A549 (cell line): ENCODE measurements at places on chromosomes 16 and 17.

- DNase-seq = no peak
Observed at GRCh38 chr17:71115669-71115972, 946.3 kb downstream of the KCNJ2 start.

GRCh38 chr16:49578018-49578417 is 204.4 kb downstream of the C16orf78 start:
- no peak for DNase-seq

DNA sequence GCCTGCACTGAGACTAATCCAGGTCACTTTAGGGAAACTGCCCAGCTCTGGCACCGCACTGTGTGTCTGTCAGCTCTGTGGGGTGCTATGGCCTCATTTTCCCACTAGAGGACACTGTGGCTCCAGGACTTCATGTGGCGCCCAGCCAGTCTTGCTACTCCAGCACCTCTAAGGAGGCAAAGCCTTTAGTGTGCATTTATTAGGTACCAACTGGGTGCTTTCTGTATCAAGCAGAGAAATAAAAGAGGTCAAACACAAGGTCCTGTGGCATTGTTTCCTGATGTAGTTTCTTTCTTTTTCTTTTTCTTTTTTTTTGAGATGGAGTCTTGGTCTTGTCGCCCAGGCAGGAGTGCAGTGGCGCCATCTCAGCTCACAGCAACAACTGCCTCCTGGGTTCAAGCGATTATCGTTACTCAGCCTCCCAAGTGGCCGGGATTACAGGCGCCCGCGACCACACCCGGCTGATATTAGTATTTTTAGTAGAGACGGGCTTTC is 12.5 kb upstream of the RHBDL3 start:
- DNase-seq = peak; percentile 80

DNA sequence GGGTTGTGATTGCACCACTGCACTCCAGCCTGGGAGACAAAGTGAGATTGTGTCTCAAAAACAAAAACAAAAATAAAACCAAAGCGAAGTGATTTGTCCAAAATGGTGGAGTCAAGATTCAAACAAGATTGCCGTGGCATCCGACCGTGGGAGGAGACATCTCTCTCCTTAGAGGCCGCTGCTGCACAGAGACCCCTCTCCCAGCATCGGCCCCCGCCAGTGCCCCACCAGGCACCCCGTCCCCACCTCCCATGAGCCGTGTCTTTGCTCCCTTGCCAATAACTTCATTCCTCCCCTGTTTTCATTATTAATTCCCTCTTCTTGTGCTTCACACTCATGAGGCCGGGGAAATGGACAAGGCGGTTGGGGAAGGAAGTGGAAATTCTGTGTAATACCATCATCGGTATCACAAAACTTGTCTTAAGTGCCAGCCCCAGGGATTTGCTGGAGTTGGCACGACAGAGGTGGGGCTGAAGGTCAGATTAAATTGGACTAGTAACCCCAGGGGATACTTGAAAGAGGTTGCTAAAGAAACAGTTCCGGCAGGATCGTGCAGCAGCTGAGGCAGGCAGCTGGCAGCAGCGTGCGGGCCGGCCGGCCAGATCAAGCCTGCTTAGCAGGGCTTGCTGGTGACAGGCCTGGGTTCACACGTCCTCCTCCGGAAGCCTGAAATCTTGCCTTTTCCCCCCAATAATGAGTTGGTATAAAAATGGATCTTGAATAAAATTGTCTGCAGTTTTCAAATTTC is 66.8 kb downstream of the RTN4RL1 start:
- DNase-seq = no peak

DNA sequence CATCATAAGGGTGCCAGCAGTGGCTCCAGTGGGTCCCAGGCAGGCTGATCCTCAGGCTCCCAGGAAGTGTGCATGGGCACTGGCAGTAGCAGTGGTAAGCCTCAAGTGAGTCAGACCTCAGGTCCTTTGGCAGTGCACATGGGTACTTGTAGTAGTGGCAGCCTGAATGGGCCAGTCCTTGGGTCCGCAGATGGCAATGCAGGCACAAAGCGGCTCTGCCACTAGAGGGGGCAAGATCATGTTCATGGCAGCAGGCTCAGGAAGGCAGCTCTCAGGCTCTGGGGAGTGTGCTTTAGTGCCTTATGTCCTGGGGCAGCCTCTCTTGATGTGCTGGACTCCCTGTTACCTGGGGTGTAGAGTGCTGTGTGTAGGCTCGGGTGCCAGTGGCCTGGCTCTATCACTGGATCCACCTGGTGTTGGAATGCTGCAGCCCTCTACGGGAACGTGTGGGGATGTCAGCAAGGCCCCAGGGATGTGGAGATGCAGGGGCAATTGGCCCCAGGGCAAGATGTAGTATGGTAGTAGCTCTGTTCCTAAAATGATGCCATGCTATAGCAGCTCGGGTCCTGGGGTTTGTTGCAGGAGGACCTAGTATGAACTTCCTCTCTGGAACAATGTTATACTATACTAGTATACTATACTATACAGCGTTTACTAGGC is 11.0 kb downstream of the ACSM3 start:
- DNase-seq = peak; percentile 64

DNA sequence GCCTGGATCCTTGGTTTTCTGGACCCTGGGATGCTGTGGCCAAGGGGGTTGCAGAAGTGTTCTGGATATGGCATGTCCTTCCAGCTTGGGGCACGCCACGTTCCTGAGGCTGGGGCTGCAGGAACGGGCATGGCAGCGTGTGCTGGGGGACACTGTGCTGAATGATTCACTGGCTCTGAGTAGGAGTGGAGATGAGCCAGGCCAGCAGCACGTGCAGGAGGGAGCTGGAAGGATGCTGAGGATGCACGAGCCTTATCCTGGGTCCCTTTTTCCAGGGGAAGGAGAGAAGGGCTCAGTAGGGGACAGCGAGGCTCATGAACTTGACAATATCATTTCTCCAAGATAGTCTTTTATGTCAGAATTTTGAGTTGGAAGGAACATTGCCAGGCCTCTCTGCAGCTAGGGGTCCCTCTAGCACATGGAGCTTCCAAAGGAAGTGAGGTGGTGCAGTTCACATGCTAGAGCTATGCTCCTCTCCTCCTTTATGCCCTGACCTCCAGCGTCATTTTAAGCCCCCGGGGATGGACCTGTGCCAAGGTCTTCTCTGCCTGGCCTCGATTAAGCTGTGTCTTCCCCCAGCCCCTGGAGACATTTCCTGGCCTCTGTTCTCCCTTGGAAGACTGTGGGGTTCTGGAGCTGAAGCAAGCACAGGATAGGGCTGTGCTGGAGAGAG is 125.9 kb downstream of the OR1D5 start:
- DNase-seq = no peak

DNA sequence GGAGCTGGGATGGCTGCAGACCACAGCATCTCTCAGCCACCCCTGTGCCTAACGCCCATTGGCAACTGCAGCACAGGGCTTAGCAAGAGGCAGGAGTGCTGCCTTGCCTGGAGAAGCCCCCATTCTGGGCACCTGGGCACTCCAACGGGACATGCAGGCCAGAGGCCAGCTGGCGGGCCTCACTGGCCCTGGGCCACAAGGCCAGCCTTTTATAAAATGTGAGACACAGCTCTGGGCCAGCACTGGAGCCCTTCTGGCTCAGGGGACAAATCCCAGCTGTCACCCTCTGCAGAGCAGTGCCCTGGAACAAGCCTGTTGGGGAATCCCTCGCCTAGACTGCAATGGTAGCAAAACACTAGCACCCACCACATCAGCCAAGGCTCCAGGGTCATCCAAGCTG is 171.8 kb downstream of the WSCD1 start:
- no peak for DNase-seq

GRCh38 chr17:43456661-43457361 is 27.0 kb upstream of the DHX8 start:
- no peak for DNase-seq

- no peak for DNase-seq
Observed at GRCh38 chr16:77594799-77595596, 127.3 kb upstream of the NUDT7 start.

GRCh38 chr16:48507391-48507790 is 102.6 kb downstream of the N4BP1 start:
- no peak for DNase-seq

GRCh38 chr16:6725634-6726331 is 606.9 kb upstream of the RBFOX1 start:
- DNase-seq = no peak
